ENCODE measurements at places on chromosomes 7 and 10.

DNA sequence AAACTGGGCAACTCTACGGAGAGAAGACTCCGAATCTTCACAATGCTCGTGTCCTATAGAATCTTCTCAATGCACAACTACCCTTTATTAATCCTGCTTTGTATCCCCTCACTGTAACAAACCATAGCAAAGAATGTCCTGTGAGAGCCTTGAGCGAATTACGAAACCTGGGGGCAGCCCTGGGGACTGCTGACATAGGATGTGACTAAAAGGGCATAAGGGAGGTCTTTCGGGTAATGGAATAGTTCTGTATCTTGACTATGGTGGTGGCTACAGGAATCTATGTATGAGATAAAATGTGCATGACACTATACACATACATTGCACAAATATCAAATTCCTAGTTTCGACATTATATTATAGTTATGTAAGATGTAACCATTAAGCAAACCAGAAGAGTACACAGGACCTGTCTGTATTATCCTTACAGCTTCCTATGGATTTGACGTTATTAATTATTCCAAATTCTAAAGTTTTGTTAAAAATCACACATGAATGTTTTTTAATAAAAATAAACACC lies 162.5 kb upstream of the KCTD7 start:
- no peak for DNase-seq

- DNase-seq: no peak
Measured at GRCh38 chr7:64685091-64685490, 19.2 kb downstream of the ZNF107 start.

DNA sequence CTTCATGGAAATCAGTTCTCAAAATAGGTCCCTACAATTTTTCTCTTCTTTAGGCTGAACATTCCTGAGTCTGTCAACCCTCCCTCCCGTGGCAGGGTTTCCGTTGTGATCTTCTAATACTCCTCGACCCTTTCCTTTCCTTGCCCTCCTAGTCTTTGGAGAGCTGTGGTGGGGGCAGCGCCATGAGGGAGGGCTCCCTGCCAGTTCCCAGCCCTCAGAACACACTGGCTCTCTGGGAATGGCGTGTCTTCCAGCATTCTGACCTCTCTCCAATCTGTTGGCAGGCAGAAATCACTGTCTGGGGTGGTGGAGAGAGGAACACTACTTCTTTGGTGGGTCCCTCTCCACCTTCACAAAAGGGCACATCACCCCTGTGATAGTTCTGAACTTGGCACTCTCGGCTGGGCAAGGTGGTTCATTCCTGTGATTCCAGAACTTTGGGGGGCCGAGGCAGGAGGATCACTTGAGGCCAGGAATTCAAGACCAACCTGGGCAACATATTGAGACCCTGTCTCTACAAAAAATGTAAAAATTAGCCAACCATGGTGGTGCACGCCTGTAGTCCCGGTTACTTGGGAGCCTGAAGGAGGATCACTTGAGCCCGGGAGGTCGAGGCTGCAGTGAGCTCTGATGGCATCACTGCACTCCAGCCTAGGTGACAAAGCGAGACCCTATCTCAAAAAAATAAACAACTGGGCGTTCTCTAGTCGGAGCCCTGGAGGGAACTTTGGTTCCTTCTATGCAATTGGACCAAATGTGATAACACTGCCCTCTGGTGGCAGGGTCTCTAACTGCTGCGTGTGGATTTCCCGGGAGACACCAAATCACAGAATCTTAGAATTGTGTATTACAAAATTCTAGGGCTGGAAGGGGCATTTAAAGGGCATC lies 13.1 kb upstream of the ARPC1A start:
- peak; percentile 18 for DNase-seq

- no peak for DNase-seq
Measured at GRCh38 chr10:95573527-95573926, 12.4 kb upstream of the SORBS1 start.

DNA sequence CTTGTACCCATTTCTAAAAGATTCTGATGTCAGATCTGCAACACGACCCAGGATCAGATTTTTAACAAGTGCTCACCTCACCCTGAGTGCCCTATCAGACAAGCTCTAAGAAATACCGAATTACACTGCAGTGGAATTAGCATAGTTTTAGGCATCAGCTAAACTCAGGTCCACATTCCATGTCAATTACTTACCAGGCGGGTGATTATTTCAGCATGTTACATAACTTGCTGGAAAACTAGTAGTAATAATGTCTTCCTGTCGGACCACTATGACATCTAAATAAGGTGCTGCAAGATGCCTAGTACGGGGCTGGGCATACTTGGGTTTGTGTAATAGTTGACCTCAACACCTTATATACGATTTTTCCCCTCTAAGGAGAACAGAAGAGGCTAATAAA lies 21.0 kb downstream of the TRIL start:
- no peak for DNase-seq
